ENCODE measurements at places on chromosomes 5 and 9.

GRCh38 chr5:80153586-80154126 lies 102.2 kb downstream of the SERINC5 start:
- DNase-seq = no peak

DNA sequence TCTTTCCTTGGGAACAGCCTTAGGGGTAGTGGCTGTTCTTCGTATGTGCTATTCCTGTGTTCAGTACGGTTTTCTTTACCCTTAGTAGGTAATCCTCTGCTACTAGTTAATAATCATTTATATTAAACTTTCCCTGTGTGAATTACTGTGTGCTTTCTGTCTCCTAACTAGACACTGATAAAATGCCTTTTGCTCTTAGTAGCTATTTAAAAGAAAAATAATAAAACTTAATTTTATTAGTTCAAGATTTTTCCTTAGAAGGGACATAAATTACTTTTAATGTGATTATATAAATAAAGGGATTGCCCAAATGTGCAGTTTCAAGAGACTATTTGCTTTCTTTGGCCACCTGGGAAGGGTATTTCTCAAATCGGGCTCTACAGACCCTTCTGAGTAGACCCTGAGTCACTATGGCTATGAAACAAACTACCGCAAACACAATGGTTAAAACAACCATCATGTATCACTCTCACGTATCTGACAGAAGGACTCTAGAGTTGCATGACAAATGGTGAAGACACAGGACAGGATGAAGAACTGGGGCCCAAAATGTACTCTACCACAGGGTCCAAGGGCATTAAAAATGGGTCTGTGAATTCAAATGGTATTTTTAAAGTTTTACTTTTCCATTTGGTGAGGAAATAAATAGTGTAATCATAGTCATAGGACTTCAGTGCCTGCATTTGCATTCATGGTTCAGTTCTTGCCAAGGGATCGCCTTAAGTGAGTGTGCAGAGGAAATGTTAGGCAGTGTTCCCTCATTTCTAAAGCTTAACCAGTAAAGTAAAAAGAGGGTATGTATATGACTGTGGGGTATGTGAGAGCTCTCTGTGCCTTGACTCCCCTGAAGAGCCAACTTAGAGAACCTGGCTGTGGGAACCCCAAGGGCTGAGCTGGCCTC lies 97.0 kb downstream of the TSSK1B start:
- DNase-seq = no peak

- DNase-seq = no peak
These were observed 166.5 kb downstream of the RMI1 start for GRCh38 chr9:84146893-84147710.

GRCh38 chr9:133701321-133701980 lies 36.7 kb downstream of the SARDH start:
- no peak for DNase-seq

- peak; percentile 58 for DNase-seq
These were observed 151.5 kb upstream of the PITX1 start for GRCh38 chr5:135185481-135186065.

GRCh38 chr5:2779459-2779858 lies 28.0 kb upstream of the IRX2 start:
- DNase-seq = no peak

GRCh38 chr9:120985819-120986222 lies 59.2 kb upstream of the TRAF1 start:
- DNase-seq = peak; percentile 46

DNA sequence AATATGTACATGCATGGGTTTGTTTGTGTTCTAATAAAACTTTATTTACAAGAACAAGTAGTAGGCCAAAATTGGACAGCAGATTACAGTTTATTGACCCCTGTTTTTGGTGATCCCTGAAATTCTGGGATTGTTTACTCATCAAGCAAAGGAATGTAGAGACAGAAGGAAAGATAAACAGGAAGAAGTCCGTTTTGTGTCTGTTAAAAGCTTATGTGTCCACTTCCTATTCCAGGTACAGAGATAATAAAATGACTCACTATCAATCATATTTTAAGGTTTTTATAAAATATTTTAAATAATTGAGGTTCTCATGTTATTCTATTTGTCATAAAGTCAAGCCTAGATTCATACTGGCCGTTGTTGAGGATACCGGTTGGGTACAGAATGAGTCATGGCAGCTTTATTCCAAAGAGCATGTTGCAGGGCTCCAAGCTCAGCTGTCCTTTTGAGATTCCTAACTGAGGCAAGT lies 214.9 kb upstream of the DAB2 start:
- no peak for DNase-seq

DNA sequence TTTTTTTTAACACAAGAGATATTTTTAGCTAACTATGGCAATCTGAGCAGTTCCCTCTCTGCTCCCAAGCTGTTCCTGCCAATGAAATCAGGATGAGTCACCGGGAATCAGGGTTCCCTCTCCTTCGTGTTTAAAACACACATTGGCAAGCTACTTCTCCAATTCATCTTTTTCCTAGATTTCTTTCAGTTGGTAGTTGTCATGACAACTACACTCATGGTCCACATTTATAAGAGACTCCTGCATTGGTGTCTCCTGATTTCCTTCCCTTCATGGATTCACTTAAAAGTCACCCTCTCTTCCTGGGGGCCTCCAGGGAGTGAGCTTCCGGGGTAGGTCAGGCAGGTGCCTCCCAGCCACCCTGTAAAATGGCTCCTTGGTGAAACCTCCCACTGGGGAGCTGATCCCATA lies 72.3 kb upstream of the NIPAL4 start:
- DNase-seq = peak; percentile 97

GRCh38 chr9:3007326-3007725 lies 163.4 kb upstream of the PUM3 start:
- no peak for DNase-seq

- peak; percentile 76 for DNase-seq
These were observed 92.4 kb downstream of the ARL15 start for GRCh38 chr5:54217826-54218503.

GRCh38 chr5:72109625-72110024 lies 2.4 kb downstream of the MAP1B start:
- peak; percentile 52 for DNase-seq

GRCh38 chr9:4798281-4799032 lies 5.7 kb downstream of the RCL1 start:
- DNase-seq = no peak

DNA sequence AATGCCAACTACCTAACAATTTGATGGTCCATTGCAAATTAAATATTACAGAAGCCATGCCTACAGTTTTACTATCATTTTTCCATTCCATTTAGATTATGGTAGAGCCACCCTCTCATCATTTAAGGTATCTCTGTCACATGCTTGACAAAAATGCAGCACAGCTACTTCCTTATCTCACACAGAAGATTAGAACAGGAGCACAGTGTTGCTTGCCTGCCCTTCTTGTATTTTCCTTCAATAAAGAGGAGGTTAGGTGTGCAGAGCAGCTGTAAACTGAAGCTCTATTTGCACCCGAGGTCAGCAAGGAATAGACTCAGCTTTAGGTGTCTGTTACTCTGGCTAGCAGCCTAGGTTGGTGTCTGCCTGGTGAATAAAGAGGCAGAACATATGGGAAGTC lies 51.5 kb upstream of the ATP10B start:
- no peak for DNase-seq

- DNase-seq = no peak
These were observed 466.7 kb downstream of the ACTL7B start for GRCh38 chr9:108389056-108389455.

GRCh38 chr9:79215821-79216220 lies 355.9 kb upstream of the TLE4 start:
- peak; percentile 50 for DNase-seq

DNA sequence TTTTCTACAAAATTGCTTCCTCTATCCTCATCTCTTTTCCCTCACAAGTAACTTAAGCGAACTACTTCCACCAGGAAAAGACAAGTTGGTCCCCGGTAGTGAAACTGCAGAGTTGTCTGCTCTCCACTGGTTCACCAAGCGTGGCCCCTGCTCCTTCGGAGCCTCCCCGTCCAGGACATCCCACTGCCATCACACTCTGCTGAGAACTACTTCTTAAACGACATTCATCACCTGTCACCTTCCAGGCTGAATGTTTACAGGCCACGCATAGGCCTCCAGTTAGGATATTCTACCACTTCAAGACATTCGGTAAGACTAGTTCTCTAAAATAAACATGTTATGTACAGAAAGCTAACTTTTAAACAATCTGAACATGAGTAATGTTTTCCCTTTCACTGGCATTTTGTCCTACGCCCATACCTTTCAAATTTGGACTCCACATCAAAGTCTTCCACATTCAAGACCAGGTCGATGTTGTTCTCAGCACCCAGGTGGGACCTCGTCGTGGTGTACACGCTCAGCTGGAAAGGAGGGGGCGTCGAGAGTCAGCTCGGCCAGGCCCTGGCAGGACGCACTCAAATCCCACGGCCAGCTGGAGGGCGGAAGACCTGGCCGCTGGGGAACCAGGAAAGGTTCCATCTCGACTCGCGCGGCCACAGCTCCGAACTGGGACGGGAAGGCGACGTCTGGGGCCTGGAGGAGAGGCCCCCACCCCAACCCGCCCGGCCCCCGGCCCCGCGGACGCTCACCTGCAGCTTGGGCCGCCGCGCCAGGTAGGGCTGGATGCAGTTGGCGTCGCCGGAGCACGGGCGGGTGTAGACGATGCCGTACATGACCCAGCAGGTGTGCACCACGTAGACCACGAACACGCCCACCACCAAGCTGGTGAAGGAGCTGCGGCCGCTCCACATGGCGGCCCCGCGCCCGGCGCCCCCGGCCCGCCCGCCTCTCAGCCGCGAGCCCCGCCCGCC lies 683 bp downstream of the CLPTM1L start:
- no peak for DNase-seq

GRCh38 chr9:18438300-18438925 lies 35.5 kb upstream of the ADAMTSL1 start:
- peak; percentile 49 for DNase-seq

DNA sequence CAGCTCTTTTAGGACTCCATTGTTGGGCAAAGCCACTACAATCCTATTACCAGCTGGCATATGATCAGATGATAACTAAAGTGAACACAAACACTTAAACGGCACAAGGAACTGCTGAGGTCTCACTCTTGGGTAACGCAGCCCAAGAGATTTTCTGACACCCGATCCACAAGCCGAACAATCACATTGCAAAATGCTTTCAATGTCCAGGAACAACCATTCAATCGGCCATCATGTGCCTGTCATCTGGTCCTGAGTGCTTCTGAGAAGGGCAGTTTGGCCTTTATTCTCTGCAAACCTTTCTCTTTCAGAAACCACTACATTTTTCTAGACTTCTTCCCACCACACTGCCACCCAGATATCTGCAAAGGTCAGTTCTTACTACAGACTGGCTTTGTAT lies 283.1 kb downstream of the GLIS3 start:
- no peak for DNase-seq

DNA sequence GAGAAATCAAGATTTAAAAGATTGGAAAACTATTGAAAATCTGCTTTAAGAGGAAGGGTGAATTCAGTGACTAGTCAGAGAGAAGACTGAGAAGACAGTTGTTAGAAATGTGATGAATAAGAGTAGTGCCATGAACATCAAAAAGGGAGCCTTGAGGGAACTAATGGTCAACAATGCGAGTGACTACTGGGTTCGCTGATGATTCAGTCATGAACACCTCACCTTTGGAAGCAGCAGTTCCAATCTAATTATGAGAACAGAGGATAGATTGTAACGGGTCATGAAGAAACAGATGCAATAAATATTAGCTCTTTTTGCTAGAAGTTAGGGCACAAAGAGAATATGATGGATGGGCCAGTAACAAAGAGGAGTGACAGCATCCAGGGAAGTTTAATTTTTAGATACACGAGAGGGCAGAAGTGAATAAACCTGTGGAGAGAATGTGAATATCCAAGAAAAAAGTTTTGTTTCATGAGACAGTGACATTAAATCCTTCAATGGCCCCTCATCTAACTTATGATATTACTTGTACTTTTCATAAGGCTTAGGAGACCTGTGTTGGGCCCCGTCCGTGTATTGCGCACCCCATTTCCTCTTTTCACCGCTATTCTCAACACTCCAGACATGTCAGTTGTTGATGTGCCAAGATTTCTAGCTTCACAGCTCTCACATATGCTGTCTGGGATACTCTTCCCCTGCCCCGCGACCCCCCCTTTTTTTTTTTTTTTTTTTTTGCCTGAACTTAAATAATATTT lies 23.5 kb upstream of the IFNE start:
- DNase-seq = peak; percentile 27

GRCh38 chr9:119005162-119005561 lies 364.1 kb downstream of the BRINP1 start:
- peak; percentile 71 for DNase-seq

- peak; percentile 92 for DNase-seq
These were observed 35.6 kb downstream of the RASEF start for GRCh38 chr9:83027153-83027891.

- DNase-seq = no peak
These were observed 3.4 kb downstream of the CPEB4 start for GRCh38 chr5:173891308-173892116.

DNA sequence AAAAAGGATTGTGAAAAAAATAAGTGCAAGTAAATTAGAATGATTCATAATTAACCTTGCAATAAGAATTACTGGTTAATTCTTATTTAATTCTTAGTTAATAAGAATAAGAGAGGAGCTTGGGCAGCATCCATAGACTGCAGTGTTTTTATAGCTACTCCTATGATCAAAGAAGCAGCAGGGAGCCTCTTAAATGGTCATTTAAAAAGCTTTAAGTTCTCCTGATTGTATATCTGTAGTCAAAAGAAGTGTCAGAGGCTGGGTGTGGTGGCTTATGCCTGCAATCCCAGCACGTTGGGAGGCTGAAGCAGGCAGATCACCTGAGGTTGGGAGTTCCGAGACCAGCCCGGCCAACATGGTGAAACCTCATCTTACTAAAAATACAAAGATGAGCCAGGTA lies 14.4 kb downstream of the ACER2 start:
- DNase-seq = no peak

- peak; percentile 33 for DNase-seq
These were observed 14.0 kb upstream of the PWWP2A start for GRCh38 chr5:160133071-160133917.

DNA sequence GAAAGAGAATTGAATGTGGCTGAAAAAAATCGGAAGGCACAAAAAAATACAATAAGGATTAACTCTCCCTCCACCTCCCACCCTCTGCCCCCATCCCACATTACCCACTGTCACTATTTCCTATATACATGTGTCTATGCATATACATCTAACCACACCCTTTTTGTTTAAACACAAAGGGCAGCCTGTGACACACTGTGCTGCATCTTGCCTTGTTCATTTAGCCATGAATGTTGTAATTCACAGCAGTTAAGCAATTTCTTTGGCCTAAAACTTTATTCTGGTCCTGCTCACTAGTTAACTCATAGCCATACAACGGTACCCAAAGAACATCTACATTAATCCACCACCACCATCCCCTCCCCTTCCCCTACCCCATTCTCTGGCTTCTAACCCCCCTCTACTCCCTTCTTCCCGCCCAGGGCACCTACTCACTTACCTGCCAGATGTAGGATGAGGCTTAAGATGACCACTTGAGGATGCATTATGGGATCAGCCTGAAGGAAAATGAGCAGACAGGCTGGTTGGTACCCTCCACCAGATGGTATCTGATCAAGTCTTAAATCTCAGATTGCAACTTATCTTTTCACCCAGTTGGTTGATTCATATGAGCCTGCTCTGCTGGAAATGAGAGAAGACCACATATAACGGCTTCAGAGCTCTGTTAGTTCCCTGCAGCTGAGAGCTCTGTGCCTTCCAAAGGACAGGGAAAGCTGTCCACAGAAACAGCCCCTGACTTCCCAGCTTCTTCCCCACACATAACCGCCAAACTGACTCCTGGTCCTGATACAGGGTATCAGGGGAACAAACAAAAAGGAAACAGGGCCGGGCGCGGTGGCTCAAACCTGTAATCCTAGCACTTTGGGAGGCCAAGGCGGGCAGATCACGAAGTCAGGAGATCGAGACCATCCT lies 1.2 kb downstream of the HAVCR1 start:
- no peak for DNase-seq
